ENCODE measurements at places on chromosomes 1 and 21. TPM values are rescaled to one million over a fixed set of nuclear protein-coding genes. Genes with fewer than 3 reads are reported as not detected.
A peak's percentile ranks its signal among the peaks of the same experiment; 100 is the strongest.

FCRL3 gene
- 1.4 TPM for total RNA-seq

LRRC38 gene
- not detected for total RNA-seq

APCS gene
- not detected for total RNA-seq

DNA sequence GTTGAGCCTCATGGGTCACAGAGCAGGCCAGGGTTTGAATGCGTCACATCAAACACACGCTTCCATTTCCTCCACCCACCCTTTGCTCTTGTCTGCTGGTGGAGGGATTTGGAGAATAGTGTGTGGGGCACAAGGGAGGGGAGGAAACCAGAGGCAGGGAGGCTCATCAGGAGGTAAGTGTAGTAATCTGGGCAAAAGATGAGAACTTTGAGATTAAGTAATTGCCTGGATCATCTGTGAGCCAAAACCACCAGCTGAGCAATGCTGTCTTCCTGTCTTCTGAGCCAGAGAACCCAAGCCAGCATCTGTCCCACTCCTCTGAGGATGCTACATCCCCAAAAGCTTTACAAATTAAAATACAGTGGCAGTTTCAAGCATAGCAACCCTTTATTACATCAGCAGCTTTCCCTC is 45.2 kb downstream of the C8B start:
- DNase-seq = peak; percentile 50

DNA sequence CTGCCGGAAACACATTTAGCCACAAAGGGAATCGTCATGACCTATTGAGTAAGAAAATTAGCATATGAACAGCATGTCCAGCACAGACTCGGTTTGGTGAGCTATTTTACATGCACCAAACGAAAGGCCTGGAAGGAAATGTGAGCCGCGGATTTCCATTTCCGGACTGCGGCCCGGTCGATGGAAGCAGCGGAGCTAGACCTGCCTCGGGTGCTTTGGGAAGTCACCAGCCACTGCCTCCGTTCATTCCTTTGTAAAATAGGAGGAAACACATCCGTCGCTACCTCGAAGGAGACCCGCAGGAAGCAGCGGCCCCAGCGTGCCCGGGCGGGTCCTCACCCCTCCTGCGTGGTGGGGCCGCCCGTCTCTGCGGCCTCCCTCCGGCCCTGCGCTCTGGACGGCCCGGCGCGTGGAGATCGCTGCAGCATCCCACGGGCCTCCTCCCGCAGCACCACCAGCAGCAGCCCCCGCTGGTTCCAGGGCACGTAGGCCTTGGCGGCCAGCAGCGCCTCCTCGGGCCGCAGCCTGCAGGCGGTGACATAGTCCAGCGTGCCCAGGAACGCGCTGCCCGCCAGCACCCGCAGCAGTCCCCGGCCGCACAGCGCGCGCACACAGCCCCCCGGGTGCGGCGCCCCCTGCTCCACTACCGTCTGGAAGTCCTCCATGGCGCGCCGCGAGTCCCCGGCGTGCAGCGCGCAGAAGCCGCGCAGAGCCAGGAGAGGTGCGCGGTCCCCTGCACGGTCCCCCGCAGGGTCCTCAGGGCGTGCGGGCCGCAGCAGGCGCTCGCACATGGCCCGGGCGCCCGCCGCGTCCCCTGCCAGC is 12.1 kb downstream of the TTC34 start:
- peak; percentile 49 for DNase-seq

DNA sequence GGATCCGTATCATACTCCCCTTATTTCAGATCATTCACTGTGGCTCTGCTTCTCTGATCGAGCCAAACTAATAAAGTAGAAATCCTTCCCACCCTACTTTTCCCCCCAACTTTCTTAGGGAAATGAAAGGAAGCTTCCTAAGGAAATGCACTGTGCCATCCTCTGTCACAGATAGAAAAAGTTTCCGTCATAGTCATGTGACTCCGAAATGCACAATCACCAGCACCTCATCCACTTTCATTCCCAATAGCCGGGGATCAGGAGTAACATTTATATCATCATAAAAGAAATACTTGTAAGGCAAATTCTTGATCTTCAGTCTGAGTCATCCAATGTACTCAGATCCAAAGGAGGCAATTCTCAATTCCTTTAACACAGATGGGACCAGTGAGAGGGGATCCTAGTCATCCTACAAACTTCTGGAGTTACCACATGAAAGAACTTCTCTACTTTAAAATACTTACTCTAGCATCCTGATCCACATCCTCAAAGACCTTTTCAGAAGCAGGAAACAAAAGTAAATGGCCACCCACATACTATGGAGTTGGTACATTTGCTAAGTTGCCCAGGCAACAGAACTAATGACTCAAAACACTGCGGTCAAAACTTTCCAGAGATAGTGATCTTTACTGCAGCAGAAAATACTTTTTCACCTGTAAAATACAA is 97.8 kb upstream of the ZC3H11B start:
- no peak for DNase-seq

DNA sequence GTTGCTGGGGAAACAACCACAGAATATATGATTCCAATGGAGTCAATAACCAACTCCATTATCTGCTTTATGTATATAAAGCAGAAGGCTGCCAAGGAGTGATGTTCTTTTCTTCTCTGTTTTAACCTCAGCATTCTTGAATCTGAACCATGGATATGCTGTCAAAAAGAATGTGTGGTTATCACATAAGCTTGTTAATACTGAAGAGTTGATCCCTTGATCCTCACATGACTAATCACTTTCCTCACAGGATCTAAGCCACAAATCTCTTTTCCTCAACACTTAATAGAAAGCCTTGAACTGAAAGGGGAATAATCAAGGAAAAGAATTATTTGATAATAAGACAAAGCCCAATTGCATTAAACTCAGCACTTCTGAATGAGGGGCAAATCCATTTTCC is 271.3 kb upstream of the KIAA0040 start:
- DNase-seq = no peak

DNA sequence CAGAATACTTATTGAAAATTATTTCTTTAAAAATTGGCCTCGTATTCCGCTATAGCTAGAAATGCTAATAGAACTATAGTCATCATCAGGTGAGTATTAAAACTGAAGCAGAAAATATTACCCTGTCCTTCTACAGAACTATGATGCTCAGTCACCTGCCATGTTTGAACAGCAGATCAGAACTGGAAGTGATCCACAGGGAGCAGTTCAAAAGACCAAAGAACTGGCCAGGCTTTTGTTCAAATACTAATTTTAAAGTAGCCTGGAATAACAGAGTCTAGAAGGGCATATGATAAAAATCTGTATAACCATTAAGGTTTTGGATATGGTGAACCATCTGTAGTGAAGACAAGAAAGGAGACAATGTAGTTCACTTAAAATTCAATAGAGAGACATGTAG is 94.4 kb downstream of the GPR161 start:
- DNase-seq = no peak

Measured in kidney (tissue), 22 donors.